NCI-H2227 treated with DMSO at 0.1 percent for 48 hours (cell line): ENCODE measurements at places on chromosomes 5 and 9.

DNA sequence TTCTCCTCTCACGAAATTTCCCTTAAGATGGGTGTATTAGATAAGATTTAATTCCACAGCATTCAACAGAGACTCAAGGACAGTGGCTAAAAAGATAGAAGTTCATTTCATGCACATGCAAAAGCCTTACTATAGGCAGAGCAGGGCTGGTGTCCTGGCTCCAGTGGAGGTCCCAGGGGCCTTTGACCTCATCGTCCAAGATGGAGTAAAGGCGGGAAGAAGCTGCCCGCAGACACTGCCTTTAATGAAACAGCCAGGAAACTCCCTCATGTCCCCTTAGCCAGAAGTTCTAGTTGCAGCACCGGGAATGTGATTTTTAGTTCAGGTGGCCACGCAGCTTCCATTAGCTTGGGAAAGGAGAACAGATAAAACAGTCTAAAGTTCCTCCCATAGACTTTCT, 190.3 kb downstream of the TLE4 start:
- DNase-seq = no peak

GRCh38 chr5:67013719-67014118, 182.9 kb downstream of the CD180 start:
- no peak for DNase-seq

DNA sequence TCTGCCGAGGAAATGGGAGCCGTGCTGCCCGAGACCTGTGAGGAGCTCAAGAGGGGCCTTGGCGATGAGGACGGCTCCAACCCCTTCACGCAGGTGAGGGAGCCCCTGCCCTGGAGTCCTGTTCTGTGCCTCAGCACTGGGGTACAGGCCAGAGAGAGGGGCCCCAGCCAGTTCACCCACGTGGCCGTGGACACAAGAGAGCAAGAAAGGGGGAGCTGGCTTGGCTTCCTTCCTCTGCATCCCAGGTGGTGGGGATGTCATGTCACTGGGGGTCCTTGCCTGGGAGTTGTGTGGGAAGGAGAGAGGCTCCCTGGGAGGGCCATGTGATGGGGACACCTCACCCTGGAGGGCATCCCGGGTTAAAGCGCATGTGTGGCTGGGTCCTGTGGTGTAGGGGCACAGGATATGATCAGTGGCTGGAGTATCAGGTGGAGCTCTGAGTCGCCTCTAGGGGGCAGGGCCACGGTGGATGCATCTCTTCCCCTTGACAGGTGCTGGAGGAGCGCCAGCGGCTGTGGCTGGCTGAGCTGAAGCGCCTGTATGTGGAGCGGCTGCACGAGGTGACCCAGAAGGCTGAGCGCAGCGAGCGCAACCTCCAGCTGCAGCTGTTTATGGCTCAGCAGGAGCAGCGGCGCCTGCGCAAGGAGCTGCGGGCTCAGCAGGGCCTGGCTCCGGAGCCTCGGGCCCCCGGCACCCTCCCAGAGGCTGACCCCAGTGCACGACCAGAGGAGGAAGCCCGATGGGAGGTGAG, 7.5 kb downstream of the N4BP3 start:
- DNase-seq = peak; percentile 59

DNA sequence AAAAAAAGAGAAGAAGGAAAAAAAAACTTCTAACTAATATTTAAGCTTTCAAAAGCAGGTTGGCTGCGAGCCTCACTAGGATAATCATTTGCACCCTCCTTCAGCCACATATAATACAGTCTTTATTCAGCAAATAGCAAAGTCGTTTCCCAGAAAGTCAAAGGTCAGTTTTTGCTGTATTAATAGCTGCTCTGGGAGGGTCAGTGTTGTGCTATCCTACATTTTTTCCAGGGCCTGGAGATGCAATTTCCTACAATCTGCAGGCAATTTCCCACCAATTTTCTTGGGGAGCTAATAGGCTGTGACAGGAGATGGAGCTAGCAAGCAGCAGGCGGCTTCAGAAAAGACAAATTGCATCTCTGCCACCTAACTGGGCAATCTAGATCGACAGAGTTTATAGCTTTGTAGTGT, 136.8 kb downstream of the TLE1 start:
- peak; percentile 92 for DNase-seq

DNA sequence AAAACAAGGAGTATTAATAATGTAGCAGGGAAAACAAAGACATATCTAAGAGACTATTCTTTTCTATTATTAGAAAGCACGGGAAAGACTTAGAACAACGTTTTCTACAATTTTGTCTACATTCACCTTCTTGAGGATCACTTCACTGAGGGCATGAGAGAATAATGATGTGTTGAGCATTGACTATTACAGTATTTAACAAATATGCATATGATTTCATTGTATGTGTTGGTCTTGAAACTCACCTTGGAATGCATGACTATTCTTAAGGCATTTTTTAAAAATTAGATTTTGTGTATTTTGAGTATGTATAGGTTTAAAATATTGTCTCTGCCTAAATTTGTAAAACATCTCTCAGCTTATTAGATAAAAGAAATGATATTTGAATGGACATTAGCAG, 1.2 kb downstream of the FSD1L start:
- no peak for DNase-seq

DNA sequence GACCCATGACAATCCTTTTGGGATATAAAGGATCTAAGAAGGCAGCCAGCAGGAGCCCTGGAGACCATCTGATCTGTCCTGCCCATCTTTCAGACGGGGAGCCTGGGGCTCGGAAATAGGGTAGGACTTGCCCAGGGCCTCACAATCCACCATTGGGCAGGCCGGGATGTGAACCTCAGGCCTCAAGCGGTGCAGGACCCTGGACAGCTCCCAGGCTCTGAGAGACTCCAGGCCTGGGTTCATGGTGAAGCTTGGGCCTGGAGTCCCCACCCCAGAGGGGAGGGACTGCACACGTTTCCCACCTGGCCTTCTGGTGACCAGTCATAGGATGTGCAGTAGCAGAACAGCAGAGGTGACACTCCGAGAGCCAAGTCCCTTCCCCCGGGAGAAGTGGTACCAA, 36.6 kb upstream of the RAPGEF1 start:
- no peak for DNase-seq

DNA sequence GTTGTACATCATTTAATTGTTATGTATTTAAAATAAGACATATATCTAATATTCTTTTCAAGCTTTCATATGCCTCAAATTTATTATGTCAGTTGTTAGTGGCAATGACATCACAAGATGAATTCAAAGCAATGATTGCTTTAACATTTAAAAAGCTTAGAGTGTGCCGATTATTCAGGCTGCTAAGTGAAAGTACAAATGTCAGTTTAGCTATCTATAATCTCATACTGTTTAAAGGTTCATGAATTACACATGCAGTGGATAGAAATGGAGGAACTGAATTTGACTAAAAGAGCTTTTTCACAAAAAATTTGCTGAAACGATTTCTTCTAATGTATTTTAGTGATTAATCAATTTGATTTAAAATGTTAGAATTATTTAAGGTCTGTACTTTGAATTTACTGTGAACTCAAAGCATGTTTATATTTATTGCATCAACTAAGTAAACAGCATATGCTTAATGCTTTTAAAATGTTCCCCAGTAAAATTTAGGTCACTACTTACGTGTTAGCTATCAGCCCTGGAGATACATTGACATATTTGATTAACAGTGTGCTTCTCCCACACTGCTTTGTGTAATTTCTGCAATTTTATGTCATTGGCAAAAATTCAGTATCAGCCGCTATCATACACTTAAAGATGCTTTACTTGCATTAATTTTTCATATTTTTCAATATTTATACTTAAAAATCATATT, 334.9 kb downstream of the PARP8 start:
- no peak for DNase-seq

- DNase-seq = no peak
Measured at GRCh38 chr9:115643948-115644727, 509.5 kb upstream of the PAPPA start.

DNA sequence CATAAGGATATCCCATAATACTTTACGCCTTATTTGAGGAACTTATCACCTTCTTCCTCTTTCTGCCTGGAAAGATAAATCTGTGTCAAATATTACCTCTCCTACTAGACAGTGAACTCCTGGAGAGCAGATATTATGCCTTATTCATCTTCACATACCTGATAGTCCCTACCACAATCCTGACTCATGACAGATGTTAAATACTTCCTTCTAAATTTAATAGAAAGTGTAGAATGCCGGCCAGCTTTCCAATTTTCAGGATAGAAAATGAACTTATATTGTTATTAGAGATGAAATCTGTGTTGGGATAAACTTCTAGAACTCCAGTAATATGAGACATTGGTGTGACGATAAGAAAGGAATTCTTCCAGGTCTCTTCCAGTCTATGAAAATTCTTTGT, 89.0 kb downstream of the GCNT4 start:
- DNase-seq = no peak

DNA sequence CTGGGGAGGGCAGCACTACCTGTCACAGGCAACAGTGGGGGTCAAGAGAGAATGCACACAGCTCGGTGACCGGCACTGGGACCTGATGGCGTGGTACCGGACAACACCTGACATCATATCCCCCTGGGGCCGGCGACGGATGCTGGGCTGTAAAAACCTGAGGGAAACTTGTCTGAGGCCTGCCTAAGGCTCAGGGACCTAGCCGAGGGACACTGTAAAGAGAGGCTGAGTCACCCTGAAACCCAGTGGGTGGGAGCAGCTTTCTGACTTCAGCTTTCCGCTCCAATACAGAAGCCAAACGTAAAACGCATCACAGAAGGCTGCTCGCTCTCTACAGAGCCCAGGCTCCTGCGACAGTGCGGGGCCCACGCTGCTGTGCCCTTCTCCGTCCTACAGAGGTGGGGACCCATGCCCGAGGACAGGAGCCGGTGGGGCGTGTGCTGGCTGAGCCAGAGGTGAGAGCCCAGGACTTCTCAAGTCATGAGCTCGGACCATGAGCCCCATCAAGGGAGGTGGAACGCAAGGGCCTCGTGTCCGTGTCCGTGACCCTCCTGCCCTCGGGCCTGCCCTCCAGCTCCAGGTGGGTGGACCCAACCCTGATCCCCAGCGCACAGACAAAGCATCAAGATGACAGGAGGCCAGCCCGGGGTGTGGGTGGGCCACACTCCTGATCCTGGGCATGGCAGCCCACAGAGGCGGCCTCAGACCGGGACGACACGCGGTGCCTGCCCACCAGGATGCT, 5.3 kb downstream of the RALGDS start:
- no peak for DNase-seq

DNA sequence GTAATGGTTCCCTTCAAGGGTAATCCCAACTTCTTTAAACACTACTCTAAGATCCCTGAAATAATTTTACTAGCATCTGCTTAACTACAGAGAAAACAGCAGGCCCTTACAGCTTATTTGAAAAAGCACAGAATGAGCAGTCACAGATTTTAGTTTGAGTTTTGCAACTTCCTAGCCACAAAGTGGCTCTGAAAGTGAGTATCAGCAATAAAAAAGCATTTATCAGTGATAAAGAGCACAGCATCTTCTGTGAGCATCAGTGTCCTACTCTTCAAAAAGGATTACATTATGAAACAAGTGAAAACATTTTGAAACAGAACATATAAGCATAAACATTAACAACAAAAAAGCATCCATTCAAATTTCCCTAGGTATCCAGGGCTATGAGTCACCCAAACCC, 45.0 kb downstream of the SAXO1 start:
- no peak for DNase-seq

GRCh38 chr5:33381243-33381642, 59.5 kb upstream of the TARS1 start:
- DNase-seq = no peak

GRCh38 chr5:72387985-72388384, 67.8 kb downstream of the PTCD2 start:
- DNase-seq = no peak

- no peak for DNase-seq
Measured at GRCh38 chr9:19306568-19306967, 73.5 kb downstream of the RPS6 start.

DNA sequence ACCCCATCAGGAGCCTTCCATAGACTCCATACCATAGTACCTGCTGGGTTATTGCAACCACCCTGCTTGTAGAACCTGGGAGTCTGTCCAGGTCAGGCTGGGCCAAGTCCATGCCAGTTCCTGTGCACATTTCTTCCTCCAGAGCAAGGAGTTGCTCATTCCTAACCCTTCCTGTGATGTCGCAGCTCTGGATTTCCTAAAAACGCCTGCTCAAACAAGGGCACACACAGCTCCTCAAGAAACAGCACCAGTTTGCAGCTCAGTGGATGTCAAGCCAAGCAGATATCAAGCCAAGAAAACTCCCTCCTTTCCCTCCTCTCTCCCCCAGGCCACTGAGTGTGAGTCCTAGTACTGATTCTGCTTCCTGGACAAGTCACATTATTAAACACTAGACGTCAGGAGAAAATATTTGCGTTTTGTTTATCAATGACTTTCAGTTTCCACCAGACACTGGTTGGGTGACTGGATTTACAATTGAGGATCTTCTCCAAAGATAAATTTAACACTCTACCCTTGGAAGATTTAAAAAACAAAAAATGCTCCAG, 59.6 kb downstream of the SLC1A1 start:
- no peak for DNase-seq

DNA sequence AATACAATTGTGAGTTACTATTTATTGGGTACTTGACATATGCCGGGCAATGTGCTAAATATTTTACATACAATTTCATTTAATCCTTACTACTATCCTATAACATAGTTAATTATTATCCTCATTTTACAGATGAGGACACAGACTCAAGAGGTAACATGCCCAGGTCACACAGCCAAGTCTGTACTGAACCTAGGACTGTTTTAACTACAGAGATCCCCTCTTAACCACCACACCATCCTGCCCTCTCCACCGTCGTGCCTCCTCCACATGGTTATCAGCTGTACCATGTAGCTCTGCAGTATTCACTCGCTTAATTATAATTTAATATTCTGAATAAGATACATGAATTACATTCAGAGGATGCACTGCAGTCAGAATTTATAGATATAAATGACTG, 5.3 kb downstream of the RAB14 start:
- no peak for DNase-seq

- no peak for DNase-seq
Measured at GRCh38 chr9:9498846-9499245, 1114.0 kb downstream of the PTPRD start.

DNA sequence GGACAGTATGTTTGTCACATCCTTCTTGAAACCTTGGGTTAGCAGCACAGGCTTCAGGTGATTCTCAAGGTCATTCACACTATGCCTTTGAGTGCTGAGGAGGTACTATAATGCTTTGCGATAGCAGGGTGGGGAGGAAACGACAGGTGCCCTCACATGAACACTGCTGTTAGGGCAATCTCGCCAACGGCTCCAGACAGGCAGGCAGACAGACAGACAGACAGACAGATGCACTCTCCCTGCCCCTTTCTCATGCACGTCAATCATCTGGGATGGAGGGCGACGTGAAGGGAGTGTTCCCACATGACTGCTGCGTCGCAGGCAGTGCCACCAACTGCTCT, 82.9 kb downstream of the RAPGEF1 start:
- no peak for DNase-seq

- DNase-seq = no peak
Measured at GRCh38 chr5:154042766-154043165, 4.0 kb downstream of the MFAP3 start.

- no peak for DNase-seq
Measured at GRCh38 chr5:32507738-32508434, 63.3 kb upstream of the ZFR start.

- DNase-seq = no peak
Measured at GRCh38 chr9:127112056-127112455, 10.4 kb downstream of the ANGPTL2 start.
